ENCODE measurements at places on chromosomes 7 and 10. TPM values are rescaled to one million over a fixed set of nuclear protein-coding genes. Genes with fewer than 3 reads are reported as not detected.

DNA sequence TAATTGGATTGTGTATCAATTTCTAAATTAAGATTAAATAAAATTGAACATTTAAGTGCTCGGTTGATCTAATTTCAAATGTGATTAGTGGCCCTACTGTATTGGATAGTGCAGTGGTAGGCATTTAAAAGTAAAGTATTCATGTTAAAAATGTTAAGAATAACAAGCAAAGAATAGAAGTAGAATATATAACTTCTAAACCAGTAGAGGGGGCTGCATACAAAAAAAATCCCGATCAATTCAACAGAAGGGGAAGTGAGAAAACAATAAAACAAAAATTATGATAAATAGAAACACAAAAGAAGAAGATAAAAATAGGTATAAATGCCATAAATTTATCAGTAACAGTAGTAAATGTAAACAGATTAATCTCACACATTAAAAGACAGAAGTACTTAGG, 24.9 kb upstream of the WDFY4 start:
- DNase-seq = no peak

DNA sequence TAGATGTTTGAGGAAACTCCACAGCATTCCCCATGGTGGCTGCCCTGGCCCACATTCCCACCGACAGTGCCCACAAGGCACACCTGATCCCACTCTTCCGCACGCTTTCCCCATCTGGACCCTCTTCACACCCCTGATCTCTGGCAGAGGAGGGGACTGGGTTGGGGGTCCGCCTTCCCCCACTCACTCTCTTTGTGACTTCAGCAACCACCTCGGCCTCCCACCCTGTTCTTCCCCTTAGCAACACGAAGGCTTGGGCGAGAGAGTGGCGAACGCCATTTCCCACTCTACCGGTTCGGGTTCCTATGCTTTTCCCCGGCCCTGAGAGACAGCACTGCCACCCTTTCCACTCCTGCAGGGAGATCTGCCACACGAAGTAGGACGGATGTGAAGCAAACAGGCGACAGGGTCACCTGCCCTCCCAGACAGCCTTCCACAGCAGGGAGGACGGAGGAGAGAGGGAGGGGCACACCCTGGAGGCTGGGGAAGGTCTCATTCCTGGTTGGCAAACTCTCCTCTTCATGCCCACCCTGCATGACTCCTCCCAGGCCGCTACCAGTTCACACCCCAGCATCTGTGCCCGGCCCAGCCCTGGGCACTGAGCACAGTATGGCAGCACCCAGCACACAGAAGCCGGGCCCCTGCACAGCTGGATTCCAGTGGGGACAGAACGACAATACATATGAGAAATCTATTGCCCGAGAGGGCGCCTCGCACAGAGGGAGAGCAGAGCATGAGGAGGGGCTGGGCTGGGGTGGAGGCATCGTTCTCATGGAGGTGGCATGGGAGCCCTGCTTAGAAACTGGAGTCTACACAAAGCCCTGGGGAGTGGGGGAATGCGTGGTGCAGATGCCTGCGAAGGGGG, 93.5 kb downstream of the PAXIP1 start:
- no peak for DNase-seq

DNA sequence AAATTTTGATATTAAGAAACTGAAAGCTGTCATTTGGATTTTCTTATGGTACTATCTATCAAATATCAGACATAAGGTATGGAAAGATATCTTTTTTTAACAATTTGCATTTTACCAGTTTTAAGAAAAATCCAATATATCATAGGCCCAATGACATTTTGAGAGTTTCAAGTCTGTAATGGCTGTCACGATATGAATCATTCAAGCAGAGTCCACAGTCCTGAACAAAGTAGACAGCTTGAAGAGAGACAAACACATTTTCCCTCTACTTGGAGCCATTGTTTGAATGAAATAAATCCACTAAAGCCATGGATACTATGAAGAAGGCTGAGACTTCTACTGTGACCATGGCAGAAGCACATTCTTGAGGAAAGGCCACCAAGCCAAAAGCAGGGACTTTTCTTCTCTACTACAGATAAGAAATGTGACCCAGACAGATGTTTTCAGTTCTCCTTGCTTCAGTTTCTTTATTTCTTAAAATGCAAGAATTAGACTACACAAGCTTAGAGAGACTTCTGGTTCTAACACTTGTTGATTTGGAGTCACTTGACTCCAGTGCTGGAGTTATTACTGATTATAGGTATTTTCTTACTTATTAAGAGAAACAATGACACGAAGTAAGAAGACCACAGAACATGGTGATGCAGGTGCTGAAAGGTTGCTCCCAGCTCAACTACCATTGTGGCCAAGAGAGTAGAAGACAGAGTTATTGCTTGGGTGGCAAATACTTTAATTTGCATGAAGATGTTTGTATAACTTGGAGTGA, 429.1 kb downstream of the KIF20B start:
- no peak for DNase-seq

DNA sequence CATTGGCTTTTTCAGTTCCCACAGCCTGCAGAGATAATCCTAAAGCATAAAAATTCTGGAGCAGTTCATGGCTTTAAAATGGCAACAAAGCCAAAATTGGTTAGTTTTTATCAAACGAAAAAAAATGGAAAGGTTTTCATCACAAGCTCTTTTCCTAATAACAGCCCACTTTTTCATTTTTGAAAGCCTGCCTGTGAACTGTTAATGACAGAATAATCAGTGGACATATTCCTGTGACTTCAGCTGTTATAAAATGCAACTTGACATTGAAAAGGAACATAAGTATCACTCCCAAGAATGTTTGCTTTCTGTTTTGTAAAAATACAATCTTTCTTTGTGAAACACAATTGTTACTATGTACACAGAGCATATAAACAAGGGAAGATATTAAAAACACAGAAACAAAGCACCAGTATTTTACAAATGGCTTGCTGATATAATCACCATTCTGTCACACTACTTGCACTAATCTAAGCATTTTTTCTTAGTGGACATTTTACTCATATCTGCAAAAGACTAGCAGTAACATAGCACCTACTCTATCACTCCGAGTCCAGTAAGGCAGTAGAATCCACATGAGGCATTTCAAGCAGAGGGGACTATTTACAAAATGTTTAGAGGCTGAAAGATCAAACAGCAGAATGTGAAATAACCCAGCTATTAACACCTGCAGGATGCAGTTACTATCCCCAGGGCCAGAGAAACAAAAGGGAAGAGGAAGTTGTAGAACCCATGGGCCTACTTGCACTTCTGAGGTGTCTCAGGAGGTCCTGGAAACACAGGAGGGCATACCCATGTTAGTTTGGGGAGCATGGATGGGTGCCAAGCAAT, 26.4 kb downstream of the MACC1 start:
- no peak for DNase-seq

- DNase-seq = no peak
These were observed 108.7 kb downstream of the TYW1 start for GRCh38 chr7:67105377-67105776.

DNA sequence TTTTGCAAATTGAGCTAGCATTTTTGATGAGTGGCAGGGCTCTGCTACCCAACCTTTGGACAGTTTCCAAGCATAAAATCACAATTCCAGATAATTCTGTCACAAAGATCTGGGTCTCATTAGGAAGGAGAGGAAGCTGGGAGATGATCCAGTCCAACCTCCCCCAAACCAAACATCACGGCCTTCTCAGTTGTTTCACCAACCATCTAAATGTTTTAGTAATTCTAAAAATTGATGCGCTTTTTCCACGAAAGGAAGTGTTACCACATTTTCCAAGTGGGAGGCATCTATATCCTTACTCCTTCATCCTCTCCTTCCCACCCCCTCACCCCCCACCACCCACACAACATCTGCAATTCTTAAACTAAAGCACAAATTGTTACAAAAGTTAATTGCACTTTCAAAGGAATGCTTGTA, 108.3 kb downstream of the EGFR start:
- DNase-seq = no peak

Gene PTF1A
- not detected for total RNA-seq

Gene SND1
- 89.8 TPM for total RNA-seq

GRCh38 chr7:13829231-13829630, 160.2 kb downstream of the ETV1 start:
- DNase-seq = no peak

Gene ZNF365
- 0.85 TPM for total RNA-seq

DNA sequence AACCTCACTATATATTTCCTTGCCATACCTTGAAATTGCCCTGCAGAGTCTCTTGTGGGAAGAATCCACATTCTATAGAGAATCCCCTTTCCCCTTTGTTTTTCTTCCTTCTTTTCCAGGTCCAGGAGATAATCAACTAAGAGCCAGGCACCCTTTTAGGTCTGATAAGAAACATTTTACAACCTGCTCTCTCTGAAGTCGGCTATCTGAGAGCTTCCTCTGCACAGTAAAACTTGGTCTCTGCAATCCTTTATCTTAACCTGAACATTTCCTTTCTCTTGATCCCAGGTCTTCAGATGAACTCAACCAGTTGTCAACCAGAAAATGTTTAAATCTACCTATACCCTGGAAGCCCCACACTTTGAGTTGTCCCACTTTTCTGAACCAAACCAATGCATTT, 19.5 kb upstream of the PTER start:
- DNase-seq = no peak

Gene FXYD4
- 0.95 TPM for total RNA-seq

Gene CYP26A1
- not detected for total RNA-seq

Data from urinary bladder (tissue), 4 donors.